ENCODE measurements at places on chromosomes 11 and 22.

- no peak overlapping the region for H3K4me3 ChIP-seq
- no peaks in the 10 kb centered on the region for H3K27me3 ChIP-seq
- H3K27ac ChIP-seq: peak overlapping the region; percentile 49
- peaks cover 4% of the 10 kb centered on the region for H3K4me1 ChIP-seq
- DNase-seq: peak; percentile 78
- no peaks in the 10 kb centered on the region for H3K36me3 ChIP-seq
Observed at GRCh38 chr11:100863080-100863581, 176.0 kb downstream of the ARHGAP42 start.

DNA sequence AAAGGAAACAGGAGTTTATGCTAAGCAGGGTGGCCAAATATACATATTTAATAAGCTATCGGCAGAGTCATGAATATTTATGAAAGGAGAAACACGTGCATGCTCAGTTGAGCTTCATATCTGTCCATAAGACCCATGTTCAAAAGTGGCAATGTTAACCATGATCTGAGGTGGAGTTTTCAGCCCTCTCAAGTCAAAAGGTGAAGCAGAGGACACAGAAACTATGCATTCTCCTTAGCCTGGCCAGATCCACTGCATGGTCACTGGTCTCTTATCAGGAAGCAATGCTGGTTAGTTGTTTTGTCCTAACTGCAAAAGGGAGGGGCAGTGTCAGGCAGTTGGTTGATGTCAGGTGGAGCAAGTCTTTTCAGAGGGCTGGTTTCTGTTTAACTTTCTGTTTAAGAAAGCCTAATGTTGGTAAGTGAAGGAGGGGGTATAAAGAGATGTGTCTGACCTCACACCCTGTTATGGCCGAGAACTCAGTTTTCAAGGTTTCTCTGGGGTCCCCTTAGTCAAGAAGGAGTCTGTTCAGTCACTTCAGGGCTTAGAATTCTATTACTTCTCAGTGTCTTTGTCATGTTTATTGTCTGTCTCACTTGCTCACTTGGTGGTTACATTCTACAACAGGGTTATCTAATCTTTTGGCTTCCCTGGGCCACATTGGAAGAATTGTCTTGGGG, 5.5 kb upstream of the SELENOH start:
- no peak for DNase-seq
- H3K4me1 ChIP-seq: peaks cover 3% of the 10 kb centered on the region
- H3K27ac ChIP-seq: no peak overlapping the region
- peaks cover 28% of the 10 kb centered on the region for H3K36me3 ChIP-seq
- H3K27me3 ChIP-seq: no peaks in the 10 kb centered on the region

GRCh38 chr11:32186118-32186517, 95.2 kb downstream of the RCN1 start:
- peaks cover 10% of the 10 kb centered on the region for H3K4me1 ChIP-seq
- H3K4me3 ChIP-seq: no peak overlapping the region
- H3K27ac ChIP-seq: no peak overlapping the region
- H3K27me3 ChIP-seq: no peaks in the 10 kb centered on the region

DNA sequence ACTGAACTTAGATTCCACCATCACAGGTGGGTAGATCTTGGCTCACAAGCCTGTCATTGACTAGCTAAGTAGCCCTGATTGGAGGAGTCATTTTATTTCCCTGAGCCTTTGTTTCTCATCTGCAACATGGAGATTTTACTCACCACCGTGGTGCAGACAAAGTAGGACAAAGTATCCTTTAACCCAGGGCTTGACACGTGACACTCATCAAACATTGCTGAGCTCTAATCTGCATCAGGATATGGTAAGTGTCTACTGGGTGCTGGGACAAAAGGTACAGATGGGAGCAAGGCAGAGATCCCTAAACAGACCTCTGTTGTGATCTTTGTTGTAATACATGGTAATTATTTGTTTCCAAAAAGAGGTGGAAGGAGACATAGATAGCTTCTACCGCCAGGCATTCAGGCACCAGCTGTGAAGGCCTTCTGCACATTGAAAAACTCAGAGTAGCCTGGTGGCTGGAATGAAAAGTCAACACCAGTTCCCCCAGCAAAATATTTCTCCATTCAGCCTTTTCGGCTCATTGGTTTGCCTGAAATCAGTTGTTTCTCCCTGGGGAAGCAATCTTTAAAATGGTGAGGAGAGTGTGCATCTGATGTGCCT, 18.3 kb upstream of the MICAL2 start:
- H3K4me3 ChIP-seq: no peak overlapping the region
- H3K36me3 ChIP-seq: no peaks in the 10 kb centered on the region
- no peaks in the 10 kb centered on the region for H3K27me3 ChIP-seq
- no peak for DNase-seq
- H3K27ac ChIP-seq: no peak overlapping the region
- H3K4me1 ChIP-seq: peaks cover 44% of the 10 kb centered on the region

- H3K4me3 ChIP-seq: no peak overlapping the region
- H3K36me3 ChIP-seq: peaks cover 24% of the 10 kb centered on the region
- H3K27me3 ChIP-seq: peaks cover 2% of the 10 kb centered on the region
- H3K4me1 ChIP-seq: peaks cover 47% of the 10 kb centered on the region
Observed at GRCh38 chr11:76663912-76664440, 6.6 kb downstream of the LRRC32 start.

DNA sequence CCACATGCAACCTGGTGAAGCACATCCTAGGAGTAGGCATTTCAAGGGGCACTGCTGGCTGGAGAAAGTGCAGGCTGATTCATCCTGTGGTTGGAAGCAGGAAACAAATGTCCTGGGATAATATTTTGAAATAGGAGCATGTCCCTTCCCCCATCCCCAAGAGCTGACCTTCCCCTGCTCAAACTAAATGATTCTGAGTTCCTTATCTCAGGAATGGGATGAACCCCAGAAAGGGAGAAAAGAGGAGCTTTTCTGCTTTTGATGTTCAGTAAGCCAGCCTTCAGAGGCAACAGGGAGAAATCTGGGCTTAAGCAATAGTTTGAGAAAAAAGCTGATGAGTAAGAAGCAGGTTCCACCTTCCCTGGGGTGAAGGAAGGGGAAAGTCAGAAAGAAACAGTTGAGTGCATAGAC, 19.5 kb upstream of the SPON1 start:
- H3K27ac ChIP-seq: no peak overlapping the region
- no peak for DNase-seq
- H3K4me3 ChIP-seq: no peak overlapping the region
- peaks cover 7% of the 10 kb centered on the region for H3K4me1 ChIP-seq
- H3K27me3 ChIP-seq: no peaks in the 10 kb centered on the region
- H3K36me3 ChIP-seq: no peaks in the 10 kb centered on the region

- DNase-seq: no peak
- H3K4me3 ChIP-seq: no peak overlapping the region
- H3K27me3 ChIP-seq: no peaks in the 10 kb centered on the region
- peaks cover 24% of the 10 kb centered on the region for H3K36me3 ChIP-seq
Observed at GRCh38 chr11:3108183-3108721, 51.0 kb upstream of the CARS1 start.

DNA sequence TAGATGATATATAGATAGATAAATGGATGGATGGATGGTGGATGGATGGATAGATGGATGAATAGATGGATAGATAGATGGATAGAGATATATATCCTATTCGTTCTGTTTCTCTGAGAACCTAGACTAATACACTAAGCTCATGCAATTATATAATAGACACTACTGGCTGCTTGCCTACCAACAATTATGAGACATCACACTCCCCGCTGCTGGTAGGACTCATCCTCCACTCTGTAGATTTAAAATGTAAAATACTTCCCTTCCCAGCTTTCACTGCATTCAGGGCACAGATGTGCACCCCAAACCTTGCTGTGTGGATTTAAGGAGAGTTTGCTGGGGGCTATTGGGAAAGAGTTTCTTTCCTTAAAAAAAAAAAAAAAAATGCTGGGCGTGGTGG, 28.3 kb upstream of the RCN1 start:
- no peaks in the 10 kb centered on the region for H3K36me3 ChIP-seq
- H3K4me3 ChIP-seq: no peak overlapping the region
- DNase-seq: no peak
- no peaks in the 10 kb centered on the region for H3K4me1 ChIP-seq
- H3K27ac ChIP-seq: no peak overlapping the region
- H3K27me3 ChIP-seq: peaks cover 3% of the 10 kb centered on the region

GRCh38 chr11:17531071-17531600, 13.1 kb downstream of the USH1C start:
- no peak overlapping the region for H3K27ac ChIP-seq
- H3K27me3 ChIP-seq: peaks cover 16% of the 10 kb centered on the region

DNA sequence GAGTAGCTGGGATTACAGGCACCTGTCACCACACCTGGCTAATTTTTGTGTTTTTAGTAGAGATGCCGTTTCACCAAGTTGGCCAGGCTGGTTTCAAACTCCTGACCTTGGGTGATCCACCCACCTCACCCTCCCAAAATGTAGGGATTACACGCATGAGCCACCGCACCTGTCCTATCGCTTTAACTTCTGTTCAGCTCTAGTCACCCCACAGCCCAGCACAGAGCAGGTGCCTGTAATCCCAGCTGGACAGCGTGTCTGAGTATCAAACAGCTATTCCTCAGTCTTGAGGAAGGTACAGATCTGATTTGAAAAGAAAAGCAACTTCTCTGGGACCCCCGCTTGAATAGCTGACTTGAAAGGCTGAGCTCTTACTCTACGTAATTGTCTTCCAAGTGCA, 149.1 kb downstream of the CTTN start:
- peaks cover 15% of the 10 kb centered on the region for H3K27me3 ChIP-seq
- no peak overlapping the region for H3K27ac ChIP-seq
- H3K4me3 ChIP-seq: no peak overlapping the region

GRCh38 chr11:75894036-75894585, 79.1 kb downstream of the UVRAG start:
- peaks cover 2% of the 10 kb centered on the region for H3K36me3 ChIP-seq
- H3K4me3 ChIP-seq: no peak overlapping the region
- H3K27ac ChIP-seq: no peak overlapping the region
- no peaks in the 10 kb centered on the region for H3K4me1 ChIP-seq

DNA sequence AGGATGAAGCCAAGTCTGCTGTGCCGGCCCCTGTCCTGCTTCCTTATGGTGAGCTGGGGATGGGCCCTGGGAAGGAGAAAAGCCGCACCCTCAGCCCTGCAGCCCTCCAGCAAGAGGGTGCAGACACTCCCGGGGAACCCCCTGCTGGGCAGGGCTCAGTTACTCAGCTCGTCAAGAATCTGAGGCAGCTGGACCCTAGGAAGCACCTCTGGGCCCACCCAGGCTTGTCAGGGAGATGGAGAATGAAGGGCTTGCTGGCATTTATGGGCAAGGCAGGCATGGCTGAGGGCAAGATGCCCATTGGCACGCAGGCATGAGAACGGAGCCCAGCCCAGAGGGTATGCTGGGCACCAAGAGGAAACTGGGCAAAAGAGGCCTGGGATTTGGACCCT, 12.9 kb downstream of the RELT start:
- no peak overlapping the region for H3K4me3 ChIP-seq
- peaks cover 62% of the 10 kb centered on the region for H3K4me1 ChIP-seq
- H3K36me3 ChIP-seq: peaks cover 3% of the 10 kb centered on the region
- DNase-seq: no peak
- no peak overlapping the region for H3K27ac ChIP-seq
